Natural killer cell (primary cell): ENCODE measurements at places on chromosomes 13 and 19. TPM values are rescaled to one million over a fixed set of nuclear protein-coding genes. Genes with fewer than 3 reads are reported as not detected.

- DNase-seq, result no peak
Measured at GRCh38 chr19:4979211-4979807, 10.4 kb downstream of the KDM4B start.

- DNase-seq, result no peak
Measured at GRCh38 chr13:99383946-99384345, 76.7 kb upstream of the GPR183 start.

DNA sequence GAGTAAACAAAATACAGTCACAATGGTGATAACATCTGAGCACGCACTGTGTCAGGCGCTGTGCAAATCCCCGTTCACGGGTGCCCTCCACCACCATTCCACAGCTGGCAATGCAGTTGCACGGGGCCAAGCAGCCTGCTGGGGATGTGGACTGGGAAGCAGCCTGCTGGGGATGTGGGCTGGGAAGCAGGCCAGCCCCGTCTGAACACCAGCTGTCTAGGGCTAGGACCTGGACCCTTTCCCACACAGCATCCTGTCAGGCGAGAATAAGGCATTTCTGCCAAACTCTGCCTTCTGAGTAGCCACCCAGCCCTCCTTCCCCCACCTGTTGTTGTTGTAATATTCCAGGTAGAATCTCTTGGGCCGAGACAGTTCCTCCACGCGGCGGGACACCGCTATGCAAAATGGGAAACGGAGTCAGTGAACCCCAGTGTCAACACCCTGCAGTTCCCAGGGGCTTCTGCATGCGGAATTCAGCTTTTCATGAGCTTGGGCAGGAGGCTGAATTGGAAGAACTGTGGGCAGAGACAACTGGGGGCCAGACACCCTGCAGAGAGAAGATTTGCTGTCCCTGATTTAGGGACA, 27.8 kb upstream of the MIER2 start:
- DNase-seq, result no peak

The MADCAM1 gene
- total RNA-seq, result 0.43 TPM
